ENCODE measurements at places on chromosomes 7 and 10. TPM values are rescaled to one million over a fixed set of nuclear protein-coding genes. Genes with fewer than 3 reads are reported as not detected.

DNA sequence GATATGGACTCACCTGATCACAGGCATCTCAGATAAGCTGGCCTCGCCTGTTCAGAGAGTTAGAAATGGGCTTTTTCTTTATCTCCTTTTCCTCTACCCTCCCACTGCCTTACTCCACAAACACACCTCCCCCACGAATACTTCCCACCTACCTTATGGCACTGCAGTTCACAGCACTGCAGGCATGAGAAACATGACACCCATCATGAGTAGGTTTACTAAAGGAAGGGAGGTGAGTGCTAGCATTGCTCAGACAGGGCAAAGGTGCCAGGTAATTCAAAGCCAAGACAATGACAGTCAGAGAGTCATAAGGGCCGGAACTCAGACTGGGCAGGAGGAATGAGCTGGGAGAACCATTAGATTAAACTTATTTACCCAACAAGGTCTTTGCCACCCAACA is 220.6 kb downstream of the FAM107B start:
- DNase-seq, result no peak

- no peak for DNase-seq
Measured at GRCh38 chr10:78231939-78232338, 198.3 kb downstream of the RPS24 start.

DNA sequence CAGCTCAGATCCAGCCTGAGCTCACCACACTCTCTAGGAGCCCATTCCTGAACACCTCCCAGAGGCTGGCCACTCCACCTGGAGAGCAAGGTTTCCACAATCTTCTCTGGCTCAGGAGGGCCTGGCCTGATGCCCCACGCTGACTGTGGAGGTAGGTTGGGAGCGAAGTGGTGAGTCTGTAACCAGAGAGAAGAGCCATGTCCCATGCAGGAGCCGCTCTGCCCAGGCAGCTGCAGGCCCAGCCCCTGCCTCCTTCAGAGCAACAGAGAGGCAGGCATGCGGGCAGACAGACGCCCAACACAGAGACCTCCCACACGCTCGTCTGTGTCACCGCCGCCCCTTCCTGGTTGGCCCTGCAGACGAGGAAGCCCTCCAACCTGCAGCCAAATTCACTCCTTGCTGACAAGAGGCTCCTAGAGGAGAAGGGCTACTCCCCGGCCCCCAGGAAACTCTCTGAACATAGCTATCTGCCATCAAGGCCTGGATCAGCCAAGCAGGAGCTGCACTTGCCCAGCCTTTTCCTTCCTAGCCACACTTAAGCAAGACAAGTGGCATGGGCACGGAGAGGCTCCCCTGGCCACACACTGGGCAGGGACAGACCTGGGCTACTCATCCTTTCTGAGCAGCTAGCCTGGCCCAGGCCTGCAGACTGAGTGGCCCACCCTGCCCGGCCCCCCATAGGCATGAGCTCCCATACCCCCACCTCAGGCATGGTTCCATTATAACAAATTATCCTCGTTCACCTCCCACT is 101.9 kb downstream of the GRID1 start:
- DNase-seq, result no peak

The WNT2 gene
- total RNA-seq, result 0.07 TPM

The COL17A1 gene
- total RNA-seq, result 0.21 TPM
